ENCODE measurements at places on chromosomes 1 and 21.

DNA sequence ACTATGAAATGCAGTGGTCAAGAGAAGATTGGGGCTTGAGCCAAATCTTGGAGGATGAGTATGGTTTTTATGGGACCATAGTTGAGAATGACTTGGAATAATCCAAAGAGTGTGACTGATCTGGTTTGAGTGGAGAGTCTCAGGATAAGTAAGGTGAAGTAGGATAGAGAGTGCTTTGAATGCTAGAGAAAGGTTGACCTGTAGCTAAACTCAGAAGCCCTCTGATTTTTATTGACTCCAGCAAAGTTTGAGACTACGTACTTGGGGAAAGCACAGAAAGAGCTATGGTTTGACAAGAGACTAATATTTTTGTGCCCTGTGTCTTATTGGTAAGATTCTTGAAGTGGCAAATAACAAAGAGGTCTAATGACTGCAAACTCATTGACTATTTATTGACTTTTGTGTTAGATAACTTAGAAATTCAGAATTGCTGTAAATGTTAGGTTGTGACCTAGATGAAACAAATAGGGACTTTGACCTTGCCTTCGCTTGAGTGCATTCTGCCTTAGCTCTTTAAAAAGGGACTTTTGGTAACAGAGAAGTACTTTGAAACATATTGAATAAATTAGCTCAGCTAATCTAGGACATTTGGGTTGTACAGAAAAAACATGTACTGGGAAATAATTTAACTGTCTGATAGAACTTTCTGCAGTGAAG, 35.1 kb downstream of the UAP1 start:
- no peak for DNase-seq

DNA sequence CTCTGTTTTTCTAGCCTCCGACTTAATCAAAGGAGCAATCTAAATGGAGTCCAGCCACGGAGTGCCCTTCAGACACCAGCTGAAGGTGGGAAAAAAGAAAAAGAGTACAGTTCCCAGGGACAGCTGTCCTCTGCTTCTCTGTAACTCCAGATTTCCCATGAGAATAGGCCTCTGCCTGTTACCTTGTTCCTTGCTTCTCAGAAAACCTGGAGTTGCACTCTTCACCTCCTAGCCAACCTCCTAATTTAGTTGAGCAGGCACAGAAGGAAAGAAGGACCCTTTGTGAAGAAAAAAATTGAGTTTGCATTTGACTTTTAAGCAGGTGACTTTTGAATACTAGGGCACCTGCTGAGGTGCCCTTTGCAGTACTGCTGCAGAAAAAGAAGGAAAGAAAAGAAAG, 8.3 kb downstream of the BARHL2 start:
- no peak for DNase-seq

- no peak for DNase-seq
Measured at GRCh38 chr21:38114717-38115333, 142.0 kb upstream of the KCNJ15 start.

DNA sequence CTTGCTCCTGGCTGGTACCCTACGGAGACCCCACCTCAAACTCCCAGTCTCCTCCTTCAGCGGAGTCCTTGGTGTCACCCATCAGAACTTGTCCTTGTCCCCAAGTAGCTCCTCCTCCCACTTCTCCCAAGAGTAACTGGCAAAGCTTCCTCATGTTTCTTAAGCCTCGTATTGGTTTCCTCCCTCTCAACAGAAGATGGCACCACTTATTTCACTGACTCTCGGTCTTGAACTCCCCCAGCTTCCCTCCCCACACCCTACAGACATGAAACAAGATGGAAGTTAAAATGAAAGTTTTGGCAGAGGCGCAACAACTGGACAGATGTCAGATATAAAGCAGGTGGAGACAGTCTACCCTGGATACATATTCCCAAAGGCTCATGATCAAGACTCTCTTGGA, 13.4 kb downstream of the RAB7B start:
- no peak for DNase-seq

- no peak for DNase-seq
Measured at GRCh38 chr1:244548558-244549115, 87.6 kb downstream of the CATSPERE start.

DNA sequence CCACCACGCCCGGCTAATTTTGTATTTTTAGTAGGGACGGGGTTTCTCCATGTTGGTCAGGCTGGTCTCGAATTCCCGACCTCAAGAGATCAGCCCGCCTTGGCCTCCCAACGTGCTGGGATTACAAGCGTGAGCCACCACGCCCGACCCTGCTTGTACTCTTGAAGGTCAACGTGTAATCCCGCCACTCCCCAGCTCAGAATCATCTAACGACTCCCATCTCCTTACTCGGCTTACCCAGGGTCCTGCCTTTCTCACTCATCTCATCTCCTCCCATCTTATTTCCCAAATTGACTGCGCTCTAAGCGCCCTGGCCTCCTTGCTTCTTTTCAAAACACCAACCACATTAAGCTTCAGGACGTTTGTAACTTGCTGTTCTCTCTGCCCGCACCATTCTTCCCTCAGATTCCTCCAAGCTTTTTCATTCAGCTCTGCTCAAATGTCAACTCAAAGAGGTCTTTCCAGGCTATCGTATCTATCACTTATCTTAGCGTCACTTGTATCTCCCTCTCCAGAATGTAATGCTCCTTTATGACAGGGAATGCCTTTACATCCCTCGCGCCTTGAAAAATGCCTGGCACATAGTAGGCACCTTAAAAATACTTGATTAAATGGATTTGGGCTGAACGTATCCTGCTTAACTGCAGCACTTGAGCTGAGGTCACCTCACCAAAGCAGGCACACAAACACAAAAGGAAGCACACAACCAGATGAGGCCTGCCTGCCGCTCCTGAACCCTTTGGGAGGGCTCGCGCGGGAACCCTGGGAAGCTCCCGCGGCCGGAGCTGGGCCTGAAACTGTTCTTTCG, 1.4 kb upstream of the USP1 start:
- peak; percentile 32 for DNase-seq

DNA sequence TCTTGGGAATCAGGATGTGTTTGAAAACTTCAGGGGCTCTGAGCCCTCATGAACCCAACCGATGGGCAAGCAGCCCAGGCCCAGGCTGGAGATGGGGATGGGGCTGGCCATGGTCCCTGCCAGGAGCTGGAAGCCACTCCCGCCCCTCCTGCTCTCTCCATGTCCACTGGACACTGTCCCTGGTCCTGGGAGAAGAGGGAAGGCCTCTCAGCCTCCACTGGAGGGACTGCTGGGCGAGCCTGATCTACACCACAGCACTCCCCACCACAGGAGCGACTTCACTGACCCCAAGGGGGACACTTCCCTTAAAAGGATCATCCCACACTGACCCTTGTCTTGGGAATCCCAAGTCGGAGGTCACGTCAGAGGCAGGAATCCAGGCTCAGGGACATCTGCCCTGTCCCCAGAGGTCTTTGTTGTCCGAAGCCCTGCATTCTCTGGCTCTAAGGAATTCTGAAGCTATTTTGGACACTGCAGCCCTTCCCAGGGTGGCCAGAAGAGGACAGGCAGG, 16.9 kb upstream of the COL18A1 start:
- peak; percentile 53 for DNase-seq

- no peak for DNase-seq
Measured at GRCh38 chr1:30444850-30445249, 278.5 kb downstream of the MATN1 start.

DNA sequence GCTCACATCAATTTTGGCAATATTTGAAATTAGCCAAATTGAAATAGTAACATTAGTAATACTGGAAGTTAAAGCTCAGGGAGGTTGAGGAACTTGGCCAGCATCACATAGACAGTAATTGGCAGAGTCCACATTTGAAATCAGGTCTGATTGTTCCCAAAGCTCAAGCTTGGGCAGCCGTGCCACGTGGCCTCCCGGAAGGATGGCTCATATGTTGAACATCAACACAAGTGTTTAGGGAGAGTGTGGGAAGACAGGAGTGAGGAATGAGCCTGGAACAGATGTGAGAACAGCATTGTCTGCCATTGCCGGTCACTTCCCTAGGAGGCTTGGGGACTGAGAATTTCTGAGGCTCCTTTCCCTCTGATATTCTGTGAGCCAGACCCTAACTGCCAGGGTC, 40.2 kb upstream of the RBM15 start:
- DNase-seq: no peak

DNA sequence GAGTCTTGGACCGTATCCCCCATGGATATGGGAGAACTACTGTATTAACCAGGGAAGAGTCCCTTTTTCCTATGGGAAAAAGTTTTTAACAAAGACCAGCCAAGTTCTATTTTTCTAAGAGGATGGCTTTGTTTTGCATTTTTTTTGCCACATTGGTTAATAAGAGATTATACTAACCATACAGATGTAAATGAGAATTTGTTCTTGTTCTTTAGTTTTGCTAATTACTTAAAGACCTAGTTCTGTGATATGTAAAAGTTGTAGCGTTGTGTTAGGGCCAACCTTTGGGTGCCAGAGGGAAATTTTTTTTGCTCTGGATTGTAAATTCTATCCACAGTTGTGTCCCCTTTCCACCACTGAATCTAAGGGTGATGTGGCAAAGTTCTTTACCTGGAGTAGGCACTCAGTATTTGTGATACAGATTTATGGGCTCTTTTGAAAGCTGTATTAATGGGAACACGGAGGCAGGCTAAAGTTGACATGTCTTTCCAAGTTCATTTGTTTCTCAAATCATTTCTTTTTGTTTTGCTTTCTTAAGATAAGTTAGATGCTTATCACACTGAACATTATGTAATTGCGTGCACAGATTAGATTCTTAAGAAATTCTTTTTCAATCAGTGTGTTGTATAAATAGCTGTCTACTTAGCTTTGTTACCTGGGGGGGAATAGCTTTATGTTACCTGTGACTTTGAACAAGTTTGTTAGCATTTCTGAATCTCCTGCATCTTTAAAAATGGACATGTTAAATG, 2.9 kb downstream of the SOAT1 start:
- DNase-seq: no peak

- no peak for DNase-seq
Measured at GRCh38 chr1:46180082-46180616, 3.9 kb upstream of the P3R3URF start.

- DNase-seq: no peak
Measured at GRCh38 chr1:160623227-160623633, 23.6 kb downstream of the SLAMF1 start.

GRCh38 chr21:20944139-20944538, 54.1 kb upstream of the NCAM2 start:
- no peak for DNase-seq

GRCh38 chr1:198880397-198880796, 241.6 kb downstream of the PTPRC start:
- DNase-seq: no peak

DNA sequence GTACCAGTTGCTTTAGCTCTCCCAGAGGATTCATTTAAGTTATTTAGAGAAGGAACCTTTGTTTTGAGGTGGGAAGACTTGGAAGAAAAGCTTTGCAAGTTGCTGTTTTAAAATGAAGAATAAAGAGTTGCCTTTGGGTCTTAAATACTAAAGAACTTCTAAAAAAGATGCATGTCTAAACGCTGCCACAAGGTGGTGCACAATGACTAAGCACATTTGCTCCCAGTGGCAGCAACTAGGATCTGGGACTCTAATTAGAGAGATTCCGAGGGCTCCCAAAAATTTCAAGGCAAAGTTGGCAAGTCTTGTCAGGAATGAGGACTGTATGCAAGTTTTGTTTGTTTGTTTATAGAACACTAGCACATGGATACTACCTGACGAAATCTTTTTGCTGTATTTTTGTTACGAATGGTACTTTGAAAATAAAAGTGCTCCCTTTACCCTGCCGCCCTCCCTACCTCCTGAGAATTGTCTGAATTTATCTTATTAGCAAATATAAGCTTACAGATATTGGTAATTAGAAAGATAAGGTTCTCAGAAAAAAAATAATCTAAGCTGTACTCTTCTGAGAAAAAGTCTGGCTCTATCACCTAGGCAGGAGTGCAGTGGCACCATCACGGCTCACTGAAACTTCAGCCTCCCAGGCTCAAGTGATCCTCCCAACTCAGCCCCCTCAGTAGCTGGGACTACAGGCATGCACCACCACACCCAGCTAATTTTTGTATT, 121.8 kb downstream of the HFM1 start:
- DNase-seq: peak; percentile 34

DNA sequence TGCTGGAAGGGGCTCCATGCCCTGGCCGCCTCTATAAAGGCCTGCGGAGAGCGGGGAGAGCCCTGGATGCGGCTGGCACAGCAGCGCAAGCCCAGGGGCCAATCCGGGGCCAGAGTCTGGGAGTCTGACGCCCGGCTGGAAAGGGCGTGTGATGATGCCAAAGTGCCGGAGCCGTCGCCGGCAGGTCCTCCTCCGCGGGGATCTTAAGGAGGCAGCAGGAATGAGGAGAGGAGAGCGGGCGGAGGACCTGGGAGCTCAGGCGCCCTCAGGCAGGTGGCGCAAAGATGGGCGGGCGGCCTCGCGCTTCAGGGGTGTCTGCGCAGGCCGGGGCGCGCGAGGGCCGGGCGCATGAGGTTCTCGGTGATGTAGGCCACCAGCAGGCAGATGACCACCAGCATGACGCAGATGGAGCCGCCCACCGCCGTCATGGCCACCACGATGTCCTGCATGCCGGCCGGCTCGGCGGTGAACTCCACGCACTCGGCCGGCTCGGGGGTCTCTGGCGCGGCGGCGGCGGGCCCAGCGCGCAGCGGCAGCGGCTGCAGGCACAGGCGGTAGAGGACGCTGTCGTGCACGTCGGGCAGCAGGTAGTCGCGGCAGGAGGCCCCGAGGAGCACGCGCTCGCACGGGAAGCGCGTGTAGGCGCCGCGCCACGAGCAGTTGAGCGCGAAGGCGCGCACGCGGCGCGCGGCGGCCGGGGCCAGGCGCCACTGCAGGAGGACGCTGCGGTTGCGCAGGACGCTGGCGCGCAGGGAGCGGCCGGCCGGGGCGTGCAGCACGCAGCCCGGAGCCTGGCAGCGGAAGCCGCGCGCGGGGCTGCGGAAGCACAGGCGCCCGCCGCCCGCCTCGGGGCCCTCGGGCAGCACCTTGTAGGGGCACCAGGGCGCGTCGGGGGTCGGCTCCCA, 653 bp downstream of the FNDC10 start:
- DNase-seq: peak; percentile 59

DNA sequence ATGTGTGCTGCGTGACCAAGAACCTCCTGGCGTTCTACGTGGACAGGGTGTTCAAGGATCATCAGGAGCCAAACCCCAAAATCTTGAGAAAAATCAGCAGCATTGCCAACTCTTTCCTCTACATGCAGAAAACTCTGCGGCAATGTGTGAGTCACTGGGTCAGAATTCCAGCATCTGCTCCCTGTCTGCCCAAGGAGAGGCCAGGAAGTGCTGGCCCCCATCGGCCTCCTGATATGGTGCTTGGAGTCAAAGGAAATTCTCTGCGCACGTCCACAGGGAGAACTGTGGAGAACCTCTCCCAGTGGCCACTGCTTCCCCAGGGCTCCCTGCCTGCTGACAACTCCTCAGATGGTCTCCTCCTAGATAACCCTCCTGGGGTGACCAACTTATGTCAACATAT, 25.6 kb upstream of the IL20 start:
- no peak for DNase-seq

- no peak for DNase-seq
Measured at GRCh38 chr1:182430263-182431068, 19.5 kb upstream of the RGSL1 start.

- DNase-seq: no peak
Measured at GRCh38 chr1:34915521-34915920, 13.9 kb downstream of the DLGAP3 start.

DNA sequence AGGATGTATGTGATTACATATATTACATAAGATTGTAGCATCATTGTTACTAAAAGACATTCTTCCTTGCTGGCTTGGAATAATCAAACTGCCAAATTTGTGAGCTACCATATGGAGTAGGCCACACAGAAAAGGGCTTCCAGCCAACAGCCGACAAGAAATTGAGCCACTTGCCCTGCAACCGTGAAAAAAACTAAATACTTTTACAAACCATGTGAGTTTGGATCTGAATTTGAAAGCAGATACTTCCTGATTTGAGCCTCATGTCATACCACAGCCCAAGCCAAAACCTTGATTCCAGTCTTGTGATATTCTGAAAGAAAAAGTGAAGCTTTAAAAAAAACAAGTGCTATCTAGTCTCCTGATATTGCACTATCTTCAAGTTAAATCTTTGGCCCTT, 55.6 kb upstream of the PRMT6 start:
- DNase-seq: no peak
